HEK293T (cell line): ENCODE measurements at places on chromosomes 11 and 22.

DNA sequence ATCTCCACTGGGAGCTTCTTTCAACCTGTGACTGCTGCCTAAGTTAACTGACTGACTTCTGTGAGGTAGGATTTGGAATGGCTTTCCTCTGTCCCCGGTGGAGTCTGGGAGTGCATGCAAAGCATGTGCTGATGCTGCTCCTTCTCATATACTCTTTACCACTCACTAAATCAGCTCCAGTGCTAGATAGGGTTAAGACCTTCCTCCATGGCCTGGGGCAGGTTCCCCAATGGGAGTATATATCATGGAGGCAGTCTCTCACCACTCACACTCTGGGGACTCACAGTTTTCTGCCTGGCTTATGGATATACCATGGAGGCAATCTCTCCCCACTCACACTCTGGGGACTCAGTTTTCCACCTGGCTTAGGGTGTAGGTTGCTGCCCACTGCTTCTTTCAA is 10.1 kb upstream of the FANCF start:
- no peak for DNase-seq

DNA sequence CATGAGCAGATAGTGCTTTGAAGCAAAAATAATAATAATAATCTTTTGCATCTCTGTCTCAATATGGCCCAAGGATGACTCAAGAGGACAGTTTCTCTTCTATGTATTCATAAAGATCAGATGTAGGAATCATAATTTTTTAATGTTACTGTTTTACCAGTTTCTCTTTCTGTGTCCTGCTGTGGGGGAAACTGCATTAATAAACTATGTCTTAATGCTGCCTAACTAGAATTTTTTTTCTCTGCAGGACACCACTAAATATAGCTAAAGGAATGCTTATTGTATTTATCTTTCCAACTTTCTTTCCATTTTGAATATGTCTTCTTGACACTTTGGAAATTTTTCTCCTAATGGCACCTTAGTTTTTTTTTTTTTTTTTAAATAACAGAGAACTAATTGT is 6.5 kb downstream of the FJX1 start:
- no peak for DNase-seq

GRCh38 chr11:95548416-95548815 is 241.2 kb downstream of the FAM76B start:
- no peak for DNase-seq

DNA sequence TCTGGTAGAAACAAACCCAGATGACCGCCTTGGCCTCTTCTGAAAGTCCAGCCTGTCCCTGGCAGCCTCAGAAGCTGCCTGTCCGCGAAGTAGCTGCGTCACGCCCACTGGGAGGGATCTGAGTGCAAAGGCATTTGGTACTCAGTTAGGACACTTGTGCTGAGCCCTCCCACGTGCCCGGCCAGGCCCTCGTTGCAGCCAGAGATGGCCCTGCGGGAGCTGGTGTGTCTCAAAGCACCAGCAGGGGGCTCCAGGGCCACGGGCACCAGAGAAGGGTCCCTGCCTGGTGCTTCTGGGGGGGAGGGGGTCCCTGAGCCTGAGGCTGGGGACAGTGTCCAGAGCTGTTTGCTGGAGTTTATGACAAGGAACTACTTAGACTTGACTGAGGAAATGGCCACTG is 5.8 kb downstream of the SELENOO start:
- DNase-seq = peak; percentile 64

DNA sequence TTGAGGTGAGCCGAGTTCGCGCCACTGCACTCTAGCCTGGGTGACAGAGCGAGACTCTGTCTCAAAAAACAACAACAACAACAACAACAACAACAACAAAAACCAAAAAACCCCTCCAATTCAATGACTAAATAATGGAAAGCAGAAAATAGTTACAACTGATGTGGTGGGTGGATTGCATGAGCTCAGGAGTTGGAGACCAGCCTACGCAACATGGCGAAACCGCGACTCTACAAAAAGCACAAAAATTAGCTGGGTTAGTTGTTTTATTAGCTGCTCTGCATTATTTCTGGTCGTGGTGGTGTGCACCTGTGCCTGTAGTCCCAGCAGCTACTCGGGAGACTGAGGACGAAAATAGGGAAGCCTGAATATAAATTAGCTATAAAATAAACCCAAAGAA is 2.6 kb upstream of the PATL1 start:
- no peak for DNase-seq

GRCh38 chr11:96147906-96148486 is 195.0 kb downstream of the MAML2 start:
- DNase-seq = no peak

GRCh38 chr22:35313311-35314121 is 13.8 kb downstream of the TOM1 start:
- no peak for DNase-seq

- no peak for DNase-seq
Measured at GRCh38 chr22:40709752-40710413, 30.6 kb downstream of the MCHR1 start.

DNA sequence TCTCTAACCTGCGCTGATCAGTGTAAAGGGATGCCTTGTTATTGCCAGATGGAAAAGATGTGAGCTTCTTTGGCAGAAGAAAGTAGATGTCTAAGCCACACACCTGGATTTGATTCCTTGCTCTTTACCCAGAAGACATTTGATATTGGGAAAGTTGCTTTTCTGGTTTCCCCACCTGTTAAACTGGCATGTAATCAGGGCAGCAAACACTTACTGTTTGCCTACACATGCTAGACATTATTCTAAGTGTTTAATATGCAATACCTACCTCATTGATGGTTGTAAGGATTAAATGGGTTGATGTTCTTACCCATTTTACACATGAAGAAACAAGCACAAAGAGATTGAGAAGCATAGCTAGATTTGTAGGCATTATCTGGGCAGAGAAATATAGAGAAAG is 16.6 kb downstream of the ASRGL1 start:
- no peak for DNase-seq

DNA sequence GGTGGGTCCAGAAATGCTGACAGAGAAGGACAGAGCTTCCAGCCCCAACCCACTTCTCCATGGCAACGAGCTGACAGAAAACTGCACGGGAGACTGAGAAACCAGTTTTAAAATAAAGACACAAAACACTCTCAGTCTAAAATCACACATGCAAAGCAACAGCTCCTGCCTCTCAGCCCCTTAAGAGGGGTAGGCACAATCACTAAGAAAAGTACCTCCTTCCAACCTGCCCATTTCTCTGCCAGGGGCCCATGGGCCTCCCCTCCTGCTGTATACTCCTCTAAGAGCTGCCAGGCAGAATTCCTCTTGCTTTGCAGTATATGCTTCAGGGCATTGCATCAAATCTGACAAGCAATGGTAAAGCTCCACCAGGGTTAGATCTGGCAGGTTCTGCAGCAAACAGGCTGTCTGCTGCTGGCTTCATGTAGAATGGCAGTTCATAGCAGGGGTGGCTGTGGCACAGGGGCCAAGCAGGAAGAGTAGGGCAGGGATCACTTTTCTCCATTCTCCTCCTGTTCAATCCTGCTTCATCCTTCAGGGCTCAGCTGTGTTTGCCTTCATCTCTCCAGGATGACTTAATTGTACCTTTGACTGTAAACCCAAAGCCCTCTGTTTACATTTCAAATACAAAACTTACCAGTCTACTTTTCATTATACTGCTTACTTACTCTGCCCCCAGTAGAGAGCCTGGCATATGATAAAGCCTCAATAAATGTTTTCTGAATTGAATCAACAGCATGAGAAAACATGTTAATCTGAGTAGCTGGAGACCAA is 77.7 kb downstream of the KCNC1 start:
- no peak for DNase-seq

DNA sequence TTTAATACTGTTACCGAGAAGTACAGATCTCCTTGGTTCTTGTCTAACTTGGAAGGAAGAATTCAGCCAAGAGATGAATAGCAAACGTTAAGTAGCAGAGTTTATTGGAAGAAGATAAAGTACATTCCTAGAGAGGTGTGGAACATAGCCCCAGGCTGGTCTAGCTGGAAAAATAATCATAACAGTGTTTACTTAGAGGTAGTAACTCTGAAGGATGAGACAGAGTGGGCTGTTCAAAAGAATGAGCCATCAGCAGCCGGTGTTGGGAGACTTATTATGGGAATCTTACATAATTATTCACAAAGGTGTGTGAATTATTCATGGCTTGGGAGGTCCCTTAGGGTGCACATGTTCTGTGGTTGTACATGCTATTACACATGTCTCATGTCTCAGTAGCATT is 276.5 kb downstream of the LUZP2 start:
- no peak for DNase-seq

DNA sequence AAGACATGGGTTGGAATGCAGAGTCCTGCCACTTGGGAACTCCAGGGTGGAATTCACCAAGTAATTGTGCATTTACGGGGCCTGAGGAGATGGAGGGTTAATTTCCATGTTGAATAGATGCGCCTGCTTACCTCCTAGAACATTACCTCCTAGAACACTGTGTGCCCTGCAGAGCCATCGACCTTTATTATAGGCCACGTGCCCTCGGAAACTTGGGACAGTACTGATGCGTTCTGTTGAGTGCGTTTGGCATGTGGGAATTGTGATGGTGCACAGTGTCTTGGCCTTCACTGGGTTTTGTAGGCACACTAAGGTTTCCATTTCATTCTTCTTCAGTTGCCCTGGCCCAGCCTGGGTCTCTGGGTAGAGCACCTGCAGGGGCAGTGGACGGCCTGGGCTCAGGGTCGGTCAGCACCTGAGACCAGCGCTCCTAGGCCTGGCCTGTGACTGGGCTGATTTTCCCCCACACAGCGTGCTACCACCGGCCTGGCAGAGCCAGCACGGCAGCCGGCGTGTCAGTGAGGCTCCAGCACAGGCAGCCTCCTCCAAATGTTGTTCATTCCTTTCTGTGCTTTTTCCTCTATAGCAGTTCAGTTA is 12.7 kb downstream of the TRMU start:
- DNase-seq = no peak

- no peak for DNase-seq
Measured at GRCh38 chr22:19795617-19796008, 35.0 kb downstream of the TBX1 start.
